ENCODE measurements at places on chromosomes 2 and 18.

- DNase-seq = no peak
Observed at GRCh38 chr2:3647831-3648651, 10.0 kb upstream of the ALLC start.

GRCh38 chr2:96556441-96557330, 20.1 kb downstream of the ARID5A start:
- no peak for DNase-seq

DNA sequence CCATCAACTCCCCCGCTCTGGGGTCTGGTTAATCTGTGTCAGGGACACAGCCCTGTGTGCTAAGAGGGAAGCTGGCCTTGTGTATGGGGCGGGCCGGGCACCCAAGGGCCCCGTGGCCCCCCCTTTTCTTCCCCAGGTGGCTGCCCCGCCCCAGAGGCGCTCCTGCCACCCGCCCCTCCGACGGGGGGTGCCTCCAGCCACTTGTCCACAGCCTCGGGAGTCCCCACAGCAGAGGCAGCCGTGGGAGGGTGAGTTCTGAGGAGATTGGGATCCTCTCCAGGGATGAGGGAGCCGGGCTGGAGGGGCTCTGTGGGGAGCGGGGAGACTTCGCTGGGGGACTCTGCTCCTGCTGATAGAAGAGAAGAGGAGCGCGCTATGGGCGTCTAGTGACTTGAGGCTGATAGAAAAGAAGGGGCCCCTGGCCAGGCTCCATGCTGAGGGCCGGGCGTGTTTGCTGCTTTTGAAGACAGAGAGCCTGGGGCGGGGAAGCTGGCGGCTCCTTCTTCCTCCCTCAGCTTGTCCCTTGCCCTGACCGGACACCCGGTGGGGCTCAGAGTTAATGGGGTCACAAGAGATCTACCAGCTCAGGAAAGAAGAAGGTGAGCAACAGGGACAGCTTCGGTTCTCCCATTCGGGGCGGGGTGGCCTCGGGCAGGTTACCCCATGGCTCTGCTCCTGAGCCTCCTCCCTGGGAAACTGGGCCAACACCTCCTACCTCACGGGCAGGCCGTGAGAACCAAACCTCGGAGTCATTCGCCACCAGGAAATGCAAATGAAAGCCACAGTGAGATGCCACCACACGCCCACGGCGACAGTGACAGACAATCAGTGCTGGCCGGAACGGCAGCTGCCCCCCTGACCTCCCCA, 89.4 kb upstream of the TAF1B start:
- no peak for DNase-seq

GRCh38 chr18:48975817-48976649, 25.3 kb upstream of the SMAD7 start:
- no peak for DNase-seq

- DNase-seq = no peak
Observed at GRCh38 chr2:48844417-48845155, 89.1 kb upstream of the LHCGR start.

GRCh38 chr2:70527447-70528080, 26.1 kb downstream of the TGFA start:
- DNase-seq = no peak

All from GM04503 (cell line).